ENCODE measurements at places on chromosomes 5 and 9. TPM values are rescaled to one million over a fixed set of nuclear protein-coding genes. Genes with fewer than 3 reads are reported as not detected.

The SPATA24 gene
- 14.2 TPM for total RNA-seq

The QRFP gene
- total RNA-seq = not detected

DNA sequence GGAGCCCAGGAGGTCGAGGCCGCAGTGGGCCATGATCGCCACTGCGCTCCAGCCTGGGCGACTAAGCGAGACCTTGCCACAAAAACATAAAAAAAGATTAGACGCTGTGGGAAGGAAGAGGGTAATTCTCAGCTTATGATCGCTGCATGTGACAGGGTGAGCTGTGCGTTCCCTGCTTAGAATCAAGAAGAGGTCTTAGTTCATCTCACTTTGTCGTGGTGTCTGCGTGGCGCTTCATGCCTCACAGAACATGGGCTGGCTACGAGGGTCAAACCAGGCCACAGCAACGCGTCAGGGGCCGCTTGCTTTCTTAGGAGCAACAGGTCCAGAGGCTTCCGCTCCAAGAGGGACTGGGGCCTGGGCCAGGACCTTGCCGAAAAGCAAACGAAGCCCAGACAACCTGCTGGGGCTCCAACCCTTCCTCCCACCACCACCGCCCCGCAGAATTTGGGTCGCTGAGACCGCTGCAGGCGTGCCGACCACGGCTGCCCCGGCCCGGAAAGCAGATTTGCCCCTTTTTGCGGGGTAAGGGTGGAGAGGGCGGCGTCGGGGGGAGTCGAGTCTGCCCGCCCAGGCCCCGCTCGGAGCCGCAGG is 10.0 kb upstream of the GRIN1 start:
- H3K27ac ChIP-seq = peak overlapping the region; percentile 3
- peaks cover 19% of the 10 kb centered on the region for H3K27me3 ChIP-seq
- DNase-seq = peak; percentile 35
- peak overlapping the region; percentile 75 for H3K4me3 ChIP-seq

- H3K4me3 ChIP-seq = no peak overlapping the region
- no peak for DNase-seq
- no peaks in the 10 kb centered on the region for H3K4me1 ChIP-seq
- no peaks in the 10 kb centered on the region for H3K27me3 ChIP-seq
- H3K36me3 ChIP-seq = no peaks in the 10 kb centered on the region
- no peak overlapping the region for H3K27ac ChIP-seq
These were observed 27.1 kb upstream of the POC5 start for GRCh38 chr5:75744355-75744754.

DNA sequence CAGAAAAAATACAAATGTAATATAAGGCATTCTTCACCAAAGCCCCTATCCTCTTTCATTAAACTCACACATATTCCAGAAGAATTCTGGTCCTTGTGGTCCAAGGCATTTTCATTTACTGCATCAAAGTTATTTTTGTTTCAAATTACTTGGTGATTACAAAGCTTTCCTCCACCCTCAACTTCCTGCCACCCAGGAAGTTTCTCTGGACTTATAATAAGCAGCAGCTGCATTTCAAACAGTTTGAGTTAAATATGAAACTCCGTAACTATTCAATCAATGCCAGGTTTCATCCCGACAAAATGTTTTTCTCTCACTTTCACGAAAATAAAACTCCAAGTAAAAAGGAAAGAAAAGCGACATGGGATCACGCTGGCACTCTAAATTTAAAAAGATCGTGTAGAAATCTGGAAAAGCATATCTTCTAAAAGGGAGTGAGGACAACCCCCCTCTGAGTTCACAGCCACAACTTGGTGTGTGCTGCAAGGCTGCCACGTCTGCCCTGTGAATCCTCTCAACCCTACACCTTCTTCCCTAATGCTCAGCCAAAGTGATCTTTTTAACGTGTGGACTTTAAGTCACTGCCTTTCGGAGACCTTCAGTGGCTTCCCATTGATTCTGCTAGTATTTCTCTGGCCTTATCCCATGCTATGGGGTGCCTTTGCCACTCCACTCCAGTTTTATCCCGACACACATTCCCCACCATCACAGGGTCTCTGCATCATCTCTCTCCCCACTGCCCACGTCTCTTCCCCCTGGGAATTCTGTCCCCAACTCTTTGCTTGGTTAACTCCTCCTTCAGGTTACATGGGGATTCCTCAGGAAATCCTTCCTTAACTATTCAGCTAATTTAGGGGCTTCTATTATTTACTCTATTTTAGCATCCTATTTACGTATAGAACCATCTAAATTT is 91.1 kb upstream of the CER1 start:
- H3K36me3 ChIP-seq = peaks cover 35% of the 10 kb centered on the region
- H3K27ac ChIP-seq = no peak overlapping the region
- no peak overlapping the region for H3K4me3 ChIP-seq
- no peaks in the 10 kb centered on the region for H3K4me1 ChIP-seq
- no peaks in the 10 kb centered on the region for H3K27me3 ChIP-seq

GRCh38 chr5:129094087-129094923 is at the start of gene ISOC1:
Gene ISOC1, plus strand, starts transcription at chr5:129094749. Its CDS starts 18 bp downstream, at chr5:129094767.
- no peaks in the 10 kb centered on the region for H3K27me3 ChIP-seq
- peak within 1 kb of the TSS; percentile 83 for H3K27ac ChIP-seq
- peak within 1 kb of the TSS; percentile 62 for H3K4me3 ChIP-seq
- H3K36me3 ChIP-seq = no peaks in the 10 kb centered on the region

GRCh38 chr5:37182667-37183066 is 66.5 kb downstream of the CPLANE1 start:
- H3K4me3 ChIP-seq = no peak overlapping the region
- H3K27me3 ChIP-seq = no peaks in the 10 kb centered on the region
- H3K4me1 ChIP-seq = no peaks in the 10 kb centered on the region
- H3K27ac ChIP-seq = no peak overlapping the region
- no peak for DNase-seq
- peaks cover 69% of the 10 kb centered on the region for H3K36me3 ChIP-seq

DNA sequence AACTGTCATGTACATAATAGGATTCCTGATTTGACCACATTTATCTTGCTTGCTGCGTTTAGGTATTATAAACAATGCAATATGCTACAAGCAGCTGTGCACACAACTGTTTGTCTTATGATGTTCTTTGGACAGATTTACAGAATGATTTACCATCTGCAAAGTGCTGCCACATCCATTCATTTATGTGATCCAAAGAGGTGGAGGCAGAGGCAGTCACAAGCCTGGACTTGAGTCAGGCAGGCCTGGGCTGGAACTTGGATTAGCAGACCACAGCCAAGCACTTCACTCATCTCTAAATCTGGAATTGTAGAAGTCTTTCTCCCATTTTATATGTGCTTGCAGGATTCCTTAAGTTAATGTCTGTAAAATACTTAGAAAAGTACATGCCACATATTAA is 149.0 kb downstream of the INSYN2B start:
- no peaks in the 10 kb centered on the region for H3K36me3 ChIP-seq
- no peaks in the 10 kb centered on the region for H3K27me3 ChIP-seq
- no peak overlapping the region for H3K4me3 ChIP-seq
- no peaks in the 10 kb centered on the region for H3K4me1 ChIP-seq

DNA sequence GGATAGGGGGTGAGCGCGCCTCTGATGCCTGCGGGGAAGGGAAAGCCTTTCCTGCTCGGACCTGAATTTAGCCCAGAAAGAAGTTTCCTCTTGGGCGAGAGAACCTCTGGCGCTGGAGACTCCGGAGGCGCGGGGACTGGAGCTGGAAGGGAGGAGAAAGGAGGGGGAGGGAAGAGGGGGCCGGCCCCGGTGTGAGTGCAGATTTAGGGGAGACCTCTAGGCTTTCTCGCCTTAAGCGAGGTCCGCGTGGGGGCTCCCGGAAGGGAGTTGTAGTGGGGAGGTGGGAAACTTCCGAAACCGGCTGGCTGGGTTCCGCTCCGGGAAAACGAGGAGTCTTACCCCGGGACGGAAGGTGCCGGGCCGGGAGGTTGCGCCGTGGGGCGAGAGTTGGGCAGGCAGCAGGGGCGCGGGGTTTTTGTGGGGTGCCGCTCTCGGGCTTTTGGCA is 1.3 kb downstream of the PCSK5 start:
- H3K27me3 ChIP-seq = peaks cover 27% of the 10 kb centered on the region
- H3K4me1 ChIP-seq = peaks cover 5% of the 10 kb centered on the region
- peak; percentile 30 for DNase-seq
- no peaks in the 10 kb centered on the region for H3K36me3 ChIP-seq
- H3K27ac ChIP-seq = no peak overlapping the region

- H3K4me1 ChIP-seq = no peaks in the 10 kb centered on the region
- DNase-seq = no peak
- no peak overlapping the region for H3K4me3 ChIP-seq
- no peaks in the 10 kb centered on the region for H3K27me3 ChIP-seq
- H3K36me3 ChIP-seq = no peaks in the 10 kb centered on the region
These were observed 532.8 kb downstream of the MAT2B start for GRCh38 chr5:164038128-164038783.

GRCh38 chr5:31237174-31237573 is 43.7 kb downstream of the CDH6 start:
- H3K36me3 ChIP-seq = no peaks in the 10 kb centered on the region
- no peak overlapping the region for H3K4me3 ChIP-seq
- no peak overlapping the region for H3K27ac ChIP-seq
- no peaks in the 10 kb centered on the region for H3K27me3 ChIP-seq
- peak; percentile 23 for DNase-seq
